Nucleus accumbens (tissue), 56 donors: ENCODE measurements at places on chromosomes 5 and 9.

DNA sequence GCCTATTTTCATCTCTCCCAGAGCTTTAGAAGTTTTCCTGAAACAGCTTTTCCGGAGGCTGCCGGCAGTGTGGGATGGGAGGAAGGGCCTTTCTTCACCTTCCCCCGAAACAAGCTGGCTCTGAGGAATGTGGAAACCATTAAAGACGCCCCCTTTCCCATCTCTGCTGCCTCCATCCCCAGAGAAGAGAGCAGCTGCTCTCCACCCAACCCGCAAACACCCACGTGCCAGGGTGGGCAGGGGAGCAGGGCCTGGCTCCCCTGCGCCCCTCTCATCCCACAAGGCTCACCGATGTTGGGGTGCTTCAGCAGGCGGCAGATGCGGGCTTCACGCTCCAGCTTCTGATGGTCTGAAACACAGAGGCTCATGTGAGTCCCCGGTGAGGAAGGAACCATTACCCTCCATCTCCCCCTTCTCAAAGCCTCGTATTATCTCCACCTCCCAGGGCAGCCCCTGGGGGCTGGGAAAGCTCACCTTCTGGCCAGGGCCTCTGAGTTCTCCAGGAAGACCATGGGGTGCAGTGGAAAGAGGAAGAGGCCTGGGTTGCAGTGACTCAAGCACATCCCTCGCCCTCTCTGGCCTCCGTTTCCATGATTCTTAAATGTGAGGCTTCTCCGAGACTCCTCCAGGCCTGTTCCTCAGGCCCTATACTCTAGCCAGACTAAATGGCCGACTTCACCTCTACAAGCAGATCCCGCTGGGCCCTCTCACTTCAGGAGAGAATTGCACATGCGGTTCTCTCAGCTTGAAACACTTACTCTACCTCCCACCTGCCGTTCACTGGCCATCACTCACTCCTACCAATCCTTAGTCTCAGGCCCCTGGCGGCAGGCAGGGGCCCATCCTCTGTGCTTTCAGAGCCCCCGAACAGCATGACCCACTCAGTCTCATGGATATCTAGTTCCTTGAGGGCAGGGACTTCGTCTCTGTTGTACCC, 24.6 kb downstream of the CAMK2A start:
- DNase-seq, result no peak

DNA sequence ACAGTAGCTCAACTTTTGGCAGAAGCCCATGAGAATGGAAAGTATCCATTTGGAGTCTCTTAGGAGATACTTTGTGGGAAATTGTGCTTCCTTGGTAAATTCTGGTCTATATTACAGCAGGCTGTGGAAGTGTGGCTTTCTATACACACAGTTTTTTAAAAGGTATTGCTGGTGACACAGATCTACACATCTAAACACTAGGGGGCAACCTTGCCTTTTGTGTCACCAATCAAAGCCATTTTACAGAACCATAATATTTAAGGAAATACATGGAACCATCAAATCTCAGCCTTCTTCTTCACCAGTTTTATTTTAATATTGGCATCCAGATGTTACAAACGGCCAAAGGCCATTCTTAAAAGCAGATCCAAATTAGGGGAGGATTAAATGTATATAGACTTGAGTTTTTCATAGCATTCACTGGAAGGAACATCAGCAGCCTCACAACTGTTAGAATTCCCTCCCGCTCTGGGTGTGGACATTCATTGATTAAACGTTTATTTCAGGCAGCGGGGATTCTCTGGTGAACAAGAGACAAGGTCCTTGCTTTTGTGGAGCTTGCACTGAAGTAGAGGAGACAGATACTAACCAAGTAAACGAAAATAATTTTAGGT, 132.4 kb upstream of the EPB41L4A start:
- no peak for DNase-seq

DNA sequence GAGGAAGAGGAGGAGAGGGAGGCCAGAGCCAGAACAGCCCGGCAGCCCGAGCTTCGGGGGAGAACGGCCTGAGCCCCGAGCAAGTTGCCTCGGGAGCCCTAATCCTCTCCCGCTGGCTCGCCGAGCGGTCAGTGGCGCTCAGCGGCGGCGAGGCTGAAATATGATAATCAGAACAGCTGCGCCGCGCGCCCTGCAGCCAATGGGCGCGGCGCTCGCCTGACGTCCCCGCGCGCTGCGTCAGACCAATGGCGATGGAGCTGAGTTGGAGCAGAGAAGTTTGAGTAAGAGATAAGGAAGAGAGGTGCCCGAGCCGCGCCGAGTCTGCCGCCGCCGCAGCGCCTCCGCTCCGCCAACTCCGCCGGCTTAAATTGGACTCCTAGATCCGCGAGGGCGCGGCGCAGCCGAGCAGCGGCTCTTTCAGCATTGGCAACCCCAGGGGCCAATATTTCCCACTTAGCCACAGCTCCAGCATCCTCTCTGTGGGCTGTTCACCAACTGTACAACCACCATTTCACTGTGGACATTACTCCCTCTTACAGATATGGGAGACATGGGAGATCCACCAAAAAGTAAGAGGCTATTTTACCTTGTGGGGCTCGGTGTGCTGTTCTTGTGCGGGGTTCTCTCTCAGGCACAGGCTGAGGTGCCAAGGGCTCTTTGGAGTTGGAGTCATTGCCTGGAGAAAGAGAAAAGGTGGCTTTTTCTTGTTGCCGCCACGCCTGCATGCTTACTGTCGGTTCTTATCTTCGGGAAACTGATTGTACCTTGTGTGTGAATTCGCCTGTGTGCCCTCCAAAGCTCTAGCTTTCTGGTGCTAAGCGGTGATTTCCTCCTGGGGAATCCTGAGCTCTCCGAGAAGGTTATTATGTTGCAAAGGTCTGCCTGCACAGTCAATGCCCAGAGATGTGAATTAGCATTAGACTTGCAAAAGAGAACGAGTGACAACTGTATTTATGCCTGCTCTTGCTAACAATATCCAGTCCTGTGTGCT, at the start of gene ISL1:
Gene ISL1 (plus strand): TSS at position 318 of the 991 bp plus-strand sequence. CDS start 224 bp downstream, at position 542.
- peak; percentile 31 for DNase-seq

DNA sequence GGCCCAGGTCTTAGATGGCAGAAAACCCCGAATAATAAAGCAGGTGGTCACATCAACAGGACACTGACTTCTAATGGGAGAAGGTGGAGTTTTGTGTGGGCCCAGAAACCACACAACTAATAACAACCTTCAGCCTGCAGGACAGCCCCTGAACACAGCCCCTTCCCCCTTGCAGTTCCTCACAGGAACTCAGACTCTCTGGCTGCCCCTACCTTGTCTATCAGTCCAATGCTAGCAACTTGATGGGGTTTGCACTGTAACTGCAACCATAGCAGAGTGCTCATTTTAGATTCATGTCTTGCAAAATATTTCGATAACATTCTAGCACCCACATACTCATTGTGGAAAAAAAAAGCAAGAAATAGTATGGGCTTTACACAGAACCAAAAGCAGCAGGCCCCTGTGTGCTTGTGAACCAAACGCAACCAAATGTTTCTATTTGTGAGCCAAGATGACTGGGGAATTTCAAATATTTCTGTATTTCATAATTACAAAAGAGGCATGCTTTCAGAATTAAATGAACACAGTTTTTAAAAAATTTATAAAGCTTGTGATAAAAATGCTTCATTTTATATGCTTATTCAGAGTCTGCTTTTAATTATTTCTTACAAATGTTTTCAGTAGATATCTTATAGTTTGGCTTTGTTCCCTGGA, 62.7 kb upstream of the PDE4D start:
- DNase-seq, result no peak

- no peak for DNase-seq
Observed at GRCh38 chr9:108060175-108060574, 570.6 kb upstream of the KLF4 start.

- DNase-seq, result no peak
Observed at GRCh38 chr9:96500696-96501632, 51.0 kb downstream of the HABP4 start.

- DNase-seq, result no peak
Observed at GRCh38 chr5:169112016-169112415, 188.9 kb downstream of the SLIT3 start.

- DNase-seq, result no peak
Observed at GRCh38 chr5:9720361-9720760, 90.2 kb upstream of the TAS2R1 start.

DNA sequence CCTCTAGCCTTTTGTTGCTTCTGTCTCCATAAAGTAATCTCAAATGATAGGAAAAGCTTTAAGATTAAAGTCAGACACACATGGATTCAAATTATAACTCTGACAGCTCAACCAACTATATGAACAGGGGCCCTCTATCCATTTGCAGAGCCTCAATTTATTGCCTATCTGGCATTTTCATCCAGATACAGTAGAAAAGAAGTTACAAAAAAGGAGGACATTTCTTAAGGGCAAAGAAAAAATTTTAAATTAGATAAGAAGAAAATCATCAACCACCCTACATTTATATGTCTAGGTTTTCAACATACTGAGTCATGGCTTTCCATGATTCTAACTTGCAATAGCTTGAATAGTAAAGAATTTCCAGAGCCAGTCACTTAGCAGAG, 567.2 kb downstream of the CAAP1 start:
- no peak for DNase-seq

- DNase-seq, result no peak
Observed at GRCh38 chr9:86557063-86557766, 203.0 kb upstream of the TUT7 start.

DNA sequence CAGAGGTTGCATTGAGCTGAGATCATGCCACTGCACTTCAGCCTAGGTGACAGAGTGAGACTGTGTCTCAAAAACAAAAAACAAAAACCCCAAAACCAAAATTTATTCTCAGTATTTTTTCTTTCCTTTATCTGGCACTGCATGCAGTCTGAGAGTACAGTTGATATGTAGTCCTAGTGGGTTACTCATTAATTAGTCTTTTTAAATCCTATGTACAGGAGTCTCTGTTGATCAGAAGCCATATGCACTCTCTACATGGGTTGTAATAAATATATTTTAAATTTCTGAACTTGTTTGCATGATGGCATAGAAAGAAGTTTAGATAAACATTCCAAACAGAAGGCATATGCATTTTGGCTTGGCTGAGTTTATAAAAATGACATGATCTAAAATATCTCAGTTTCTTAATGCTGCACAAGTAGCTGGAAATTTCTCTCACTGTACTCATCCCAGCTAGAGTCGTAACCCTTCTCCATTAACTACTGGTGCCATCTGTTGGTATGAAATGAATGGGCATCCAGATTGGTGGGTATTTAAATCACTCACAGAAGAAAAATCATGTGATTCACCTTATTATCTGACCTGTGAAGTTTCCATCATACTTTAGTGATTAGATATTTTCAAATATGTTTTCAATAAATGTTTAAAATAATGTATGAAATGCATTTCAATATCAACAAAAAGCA, 284.8 kb downstream of the CTNND2 start:
- no peak for DNase-seq

DNA sequence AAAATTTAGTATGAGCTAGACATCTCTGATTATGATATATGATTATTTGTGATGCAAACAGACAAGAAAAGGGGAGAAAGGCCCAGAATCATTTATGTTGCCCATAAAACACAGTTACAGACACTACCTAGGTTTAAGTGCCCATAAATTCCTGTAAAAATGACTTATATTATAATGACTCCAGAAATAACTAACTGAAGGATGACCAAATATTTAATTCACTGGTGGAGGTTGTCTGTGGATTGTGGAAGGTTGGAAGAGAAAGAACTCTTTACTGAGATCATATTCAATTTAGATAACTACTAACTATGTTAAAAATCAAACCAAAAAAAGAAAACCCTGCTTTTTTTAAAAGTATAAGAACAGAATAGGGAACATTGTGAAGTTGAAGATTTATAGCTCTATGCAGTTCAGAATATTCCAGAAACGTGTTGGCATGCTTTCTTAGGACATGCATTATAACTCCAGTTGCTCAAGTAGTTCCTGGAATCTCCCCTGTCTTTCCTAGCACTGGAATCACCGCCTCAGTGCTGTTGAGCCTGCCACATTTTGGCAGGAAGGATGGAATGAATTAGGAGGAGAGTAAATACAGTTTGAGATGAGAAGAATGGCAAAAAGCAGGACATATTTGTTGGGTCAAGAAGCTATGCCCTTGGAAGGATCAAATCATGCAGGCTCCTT, 72.0 kb upstream of the PAPPA start:
- no peak for DNase-seq

DNA sequence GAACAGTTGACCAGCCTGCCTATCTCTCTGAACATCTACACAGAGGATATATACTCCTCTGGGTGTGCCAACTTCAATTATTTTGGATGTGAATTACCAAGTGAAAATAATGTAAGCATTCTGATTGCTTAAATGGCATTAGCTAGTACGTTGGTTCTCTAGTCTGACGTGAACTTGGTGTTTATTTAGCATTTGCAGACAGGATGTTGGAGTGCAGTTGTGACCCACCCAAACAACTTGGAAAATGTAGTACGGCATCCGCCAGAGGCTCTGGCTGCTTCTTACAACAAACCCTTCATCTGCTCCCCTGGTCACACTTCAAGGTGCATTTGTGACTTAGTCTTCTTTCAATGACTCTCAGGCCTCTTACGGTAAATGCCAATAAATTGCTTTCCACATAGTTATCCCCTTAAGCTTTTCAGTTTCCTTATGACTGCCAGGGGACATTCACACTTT, 616.6 kb downstream of the PDE4D start:
- no peak for DNase-seq

DNA sequence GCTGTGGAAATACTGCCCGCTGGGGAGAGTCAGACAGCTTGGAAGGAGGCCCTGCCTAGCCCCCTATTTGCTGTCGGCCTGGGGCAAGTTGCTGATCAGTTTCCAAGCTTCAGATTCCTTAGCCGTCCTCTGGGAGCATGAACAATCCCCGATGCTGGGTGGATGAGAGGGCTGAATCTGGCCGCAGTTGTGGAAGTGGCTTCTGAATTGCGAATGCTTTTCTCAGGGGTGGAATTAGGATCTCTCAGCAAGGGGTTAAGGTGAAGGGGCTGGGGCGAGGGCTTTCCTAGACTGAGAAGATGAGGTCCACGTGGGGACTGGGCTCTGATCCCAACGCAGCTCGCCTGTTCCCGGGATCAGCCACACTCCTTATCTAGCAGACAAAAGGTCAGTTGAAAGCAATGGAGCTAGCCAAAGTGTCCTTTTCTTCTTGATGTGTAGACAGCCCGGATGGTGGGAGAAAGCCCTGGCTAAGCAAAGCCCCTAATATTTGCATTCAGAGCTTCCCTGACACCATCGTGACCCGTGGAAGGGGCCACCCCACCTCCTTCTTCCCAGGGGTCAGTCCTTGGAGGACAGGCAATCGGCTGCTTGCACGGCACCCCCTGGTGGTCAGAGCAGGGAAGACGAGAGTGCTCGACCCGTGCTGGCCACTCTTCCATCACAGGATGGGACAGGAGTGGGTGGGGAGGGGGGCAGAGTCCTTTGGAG, 54.9 kb downstream of the COL15A1 start:
- peak; percentile 54 for DNase-seq
